ENCODE measurements at places on chromosomes 7 and 10.
A peak's percentile ranks its signal among the peaks of the same experiment; 100 is the strongest.

GRCh38 chr10:43867113-43867512 lies 218.4 kb upstream of the ZNF32 start:
- DNase-seq = no peak

DNA sequence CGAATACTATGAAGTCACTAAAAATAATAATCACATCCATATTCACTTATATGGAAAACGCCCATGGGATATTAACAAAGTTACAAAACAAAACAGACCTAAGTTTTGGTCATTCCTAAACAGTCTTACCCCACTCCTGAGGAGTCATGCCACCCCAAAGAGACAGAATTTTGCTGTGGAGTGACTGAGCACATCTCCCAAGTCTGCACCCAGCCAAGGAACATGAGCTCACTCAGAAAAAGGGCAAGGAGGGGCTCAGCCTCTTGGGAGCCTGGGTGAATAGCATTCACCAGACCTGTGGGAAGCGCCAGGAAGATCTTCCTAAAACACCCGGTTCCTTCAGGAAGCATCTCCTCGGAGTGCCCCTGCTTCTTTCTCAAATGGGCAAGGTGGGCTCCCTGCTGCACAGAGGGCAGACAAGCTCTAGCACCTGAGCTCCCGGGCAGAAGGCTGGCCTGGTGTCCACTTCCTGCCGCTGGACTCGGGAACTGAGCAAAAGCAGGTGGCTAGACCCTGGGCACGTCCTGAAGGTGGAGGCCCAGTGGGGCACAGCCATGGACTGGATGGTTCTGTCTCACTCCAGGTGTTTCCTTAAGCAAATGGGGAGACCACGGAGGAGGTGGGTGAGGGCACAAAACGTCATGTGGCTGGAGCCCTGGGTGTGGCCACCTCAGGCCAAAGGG lies 31.0 kb downstream of the TNS3 start:
- no peak for DNase-seq

- peak; percentile 65 for DNase-seq
These were observed 1.4 kb downstream of the TRA2A start for GRCh38 chr7:23530405-23530804.

GRCh38 chr10:7558036-7558435 lies 108.7 kb downstream of the ITIH5 start:
- no peak for DNase-seq

DNA sequence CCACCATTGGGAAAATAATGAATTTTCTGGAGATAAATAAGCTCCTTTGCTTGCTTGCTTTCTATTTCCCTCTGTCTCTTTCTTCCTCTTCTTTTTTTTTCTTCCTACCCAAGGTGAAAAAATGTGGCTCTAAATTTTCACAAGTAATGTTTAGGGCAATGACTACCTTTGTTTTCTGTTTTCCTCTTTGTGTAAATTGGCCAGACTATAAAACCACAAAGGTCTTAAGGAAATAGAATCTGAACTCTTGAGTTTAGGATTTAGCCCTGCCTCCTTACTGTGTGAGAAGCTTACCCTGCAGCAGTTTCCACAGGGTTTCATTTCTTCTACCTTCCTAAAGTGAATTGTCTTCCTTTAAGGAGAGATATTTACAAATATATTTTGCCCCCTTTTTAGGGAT lies 330.4 kb downstream of the ARL4A start:
- no peak for DNase-seq

DNA sequence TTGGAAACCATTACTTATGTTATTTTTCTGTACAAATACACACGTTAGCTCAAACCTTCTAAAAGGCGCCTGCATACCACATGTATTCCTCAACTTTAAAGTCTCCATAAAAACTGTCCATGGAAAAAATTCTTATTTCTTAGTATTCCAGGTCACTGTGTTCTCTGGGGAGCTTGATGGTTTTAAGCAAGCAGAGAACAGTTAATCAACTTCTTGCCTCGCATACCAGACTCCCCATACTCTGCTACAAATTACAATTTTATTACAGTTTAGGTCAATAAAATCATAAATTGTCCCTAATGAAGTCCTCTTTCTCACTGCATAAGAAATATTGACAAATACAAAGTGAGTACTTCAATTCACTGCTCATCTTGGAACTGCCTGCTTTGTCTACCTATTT lies 77.0 kb upstream of the GPR22 start:
- no peak for DNase-seq

DNA sequence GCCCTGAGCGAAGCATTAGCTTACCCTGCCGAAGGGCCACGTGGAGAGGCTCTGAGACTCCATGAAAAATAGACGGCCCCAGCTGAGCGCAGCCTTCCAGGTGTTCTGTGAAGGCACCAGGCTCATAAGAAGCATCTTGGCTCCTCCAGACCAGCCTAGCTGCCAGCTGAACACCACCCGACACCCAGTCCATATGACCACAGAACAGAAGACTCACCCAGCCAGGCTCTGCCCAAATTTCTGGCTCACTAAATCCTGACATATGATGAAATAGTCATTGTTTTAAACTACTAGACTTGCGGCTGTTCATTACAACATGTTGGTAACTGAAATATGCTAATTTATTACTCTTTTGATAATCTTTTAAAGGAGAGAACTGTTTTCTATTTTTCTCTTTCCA lies 99.5 kb upstream of the ABI1 start:
- DNase-seq = no peak

- no peak for DNase-seq
These were observed 118.6 kb upstream of the RET start for GRCh38 chr10:42958142-42958868.

DNA sequence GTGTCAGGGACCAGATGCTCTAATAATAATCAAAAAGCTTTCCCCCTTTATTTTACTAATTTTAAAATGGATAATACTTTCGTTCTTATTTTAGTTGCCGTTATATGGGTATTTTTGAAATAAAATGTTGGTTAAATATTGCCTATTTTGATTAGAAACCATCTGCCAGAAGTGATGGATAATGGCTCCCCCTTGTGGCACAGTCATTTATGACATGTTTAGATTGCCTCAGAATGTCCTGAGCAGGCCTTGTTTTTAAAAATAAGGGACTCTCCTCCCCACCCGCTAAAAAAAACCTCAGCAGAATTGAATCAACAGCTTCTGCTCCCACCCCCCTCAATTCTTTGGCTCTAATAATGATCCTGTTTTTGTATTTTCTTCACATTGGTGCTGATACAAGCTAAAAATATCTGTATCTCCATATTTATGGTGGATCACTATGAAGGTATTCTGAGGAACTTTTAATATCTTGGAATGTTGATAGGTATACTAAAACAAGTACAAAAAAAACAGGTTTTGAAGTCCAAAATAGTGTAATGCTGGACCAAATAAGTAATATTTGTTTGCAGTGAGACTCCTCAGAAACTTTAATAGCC lies 38.8 kb downstream of the TMEM60 start:
- DNase-seq = peak; percentile 57

DNA sequence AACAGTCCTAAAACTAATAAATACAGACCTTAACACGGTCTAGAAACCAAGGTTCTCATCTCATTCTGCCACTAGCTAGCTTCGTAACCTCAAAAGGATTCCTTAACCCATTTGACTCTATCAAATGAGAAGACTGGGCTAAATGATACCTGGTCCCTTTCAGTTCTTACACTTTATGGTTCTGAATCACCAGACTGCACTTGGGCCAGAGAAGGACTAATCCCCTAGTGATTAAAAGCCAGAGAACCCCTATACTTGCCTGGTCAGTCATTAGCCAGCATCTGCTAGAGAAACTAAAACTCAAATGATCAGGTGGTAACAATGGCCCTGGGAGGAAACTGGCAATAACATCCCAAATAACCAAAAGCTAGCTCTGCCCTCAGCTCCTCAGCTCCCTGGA lies 16.8 kb downstream of the TMEM243 start:
- DNase-seq = no peak

GRCh38 chr7:108441392-108441955 lies 14.8 kb downstream of the NRCAM start:
- no peak for DNase-seq

DNA sequence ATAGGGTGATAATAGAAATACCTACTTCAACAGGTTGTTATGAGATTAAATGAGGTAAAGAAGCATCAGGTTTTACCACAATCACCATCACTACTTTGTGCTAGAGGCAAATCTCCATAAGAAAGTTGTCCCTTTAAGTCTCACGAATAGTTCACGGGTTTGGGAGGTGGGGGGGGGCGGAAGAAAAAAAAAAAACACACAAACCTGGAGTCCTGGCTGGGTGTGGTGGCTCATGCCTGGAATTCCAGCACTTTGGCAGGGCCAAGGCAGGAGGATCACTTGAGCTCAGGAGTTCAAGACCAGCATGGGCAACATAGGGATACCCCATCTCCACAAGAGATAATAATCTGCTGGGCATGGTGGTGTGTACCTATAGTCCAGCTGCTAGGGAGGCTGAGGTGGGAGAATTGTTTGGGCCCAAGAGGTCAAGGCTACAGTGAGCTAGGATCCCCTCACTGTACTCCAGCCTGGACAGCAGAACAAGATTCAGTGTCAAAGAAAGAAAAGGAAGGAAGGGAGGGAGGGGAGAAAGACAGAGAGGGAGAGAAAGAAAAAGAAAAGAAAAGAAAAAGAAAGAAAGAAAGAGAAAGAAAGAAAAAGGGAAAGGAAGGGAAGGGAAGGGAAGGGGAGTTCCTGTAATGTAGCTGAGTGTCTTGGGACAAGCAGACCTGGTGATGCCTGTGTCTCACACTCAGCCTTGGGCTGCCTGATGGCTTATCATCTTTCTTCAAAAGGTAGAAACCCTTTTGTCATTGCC lies 231.4 kb downstream of the CREB5 start:
- DNase-seq = no peak

- DNase-seq = no peak
These were observed 105.6 kb downstream of the AHR start for GRCh38 chr7:17404006-17404405.

- no peak for DNase-seq
These were observed 13.4 kb downstream of the NOC3L start for GRCh38 chr10:94349327-94349726.

DNA sequence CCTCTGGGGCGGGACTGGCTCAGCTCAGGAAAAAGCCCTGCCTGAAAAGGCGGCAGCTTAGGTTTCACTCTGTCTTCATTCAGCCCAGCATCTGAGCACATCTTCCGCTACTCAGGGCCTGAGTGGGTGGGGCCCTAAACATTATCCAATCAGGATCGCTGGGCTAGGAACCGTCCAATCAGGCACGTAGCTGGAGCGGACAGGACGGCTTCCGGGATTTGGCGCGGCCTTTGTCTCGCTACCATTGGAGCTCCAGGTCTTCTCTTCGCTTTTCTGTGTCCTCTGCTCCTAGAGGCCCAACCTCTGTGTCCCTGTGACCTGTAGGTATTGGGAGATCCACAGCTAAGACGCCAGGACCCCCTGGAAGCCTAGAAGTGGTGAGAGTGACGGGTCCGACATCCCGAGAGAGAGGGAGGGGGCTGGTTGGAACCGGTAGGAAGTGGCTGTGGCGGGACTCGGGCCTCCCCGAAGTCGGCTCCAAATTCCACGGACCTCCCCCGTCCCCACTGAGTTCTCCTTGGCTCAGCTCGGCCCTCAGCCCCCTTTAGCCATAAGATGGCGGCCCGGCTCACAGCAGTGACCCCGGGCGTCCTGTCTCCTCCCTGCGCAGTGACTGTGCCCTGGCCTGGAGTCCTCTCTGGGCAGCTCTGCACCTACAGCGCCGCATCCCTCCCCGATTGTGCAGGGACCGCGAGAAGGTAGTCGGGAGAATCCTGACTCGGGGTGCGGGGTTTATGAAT lies 99.1 kb downstream of the ZNF680 start:
- peak; percentile 19 for DNase-seq

DNA sequence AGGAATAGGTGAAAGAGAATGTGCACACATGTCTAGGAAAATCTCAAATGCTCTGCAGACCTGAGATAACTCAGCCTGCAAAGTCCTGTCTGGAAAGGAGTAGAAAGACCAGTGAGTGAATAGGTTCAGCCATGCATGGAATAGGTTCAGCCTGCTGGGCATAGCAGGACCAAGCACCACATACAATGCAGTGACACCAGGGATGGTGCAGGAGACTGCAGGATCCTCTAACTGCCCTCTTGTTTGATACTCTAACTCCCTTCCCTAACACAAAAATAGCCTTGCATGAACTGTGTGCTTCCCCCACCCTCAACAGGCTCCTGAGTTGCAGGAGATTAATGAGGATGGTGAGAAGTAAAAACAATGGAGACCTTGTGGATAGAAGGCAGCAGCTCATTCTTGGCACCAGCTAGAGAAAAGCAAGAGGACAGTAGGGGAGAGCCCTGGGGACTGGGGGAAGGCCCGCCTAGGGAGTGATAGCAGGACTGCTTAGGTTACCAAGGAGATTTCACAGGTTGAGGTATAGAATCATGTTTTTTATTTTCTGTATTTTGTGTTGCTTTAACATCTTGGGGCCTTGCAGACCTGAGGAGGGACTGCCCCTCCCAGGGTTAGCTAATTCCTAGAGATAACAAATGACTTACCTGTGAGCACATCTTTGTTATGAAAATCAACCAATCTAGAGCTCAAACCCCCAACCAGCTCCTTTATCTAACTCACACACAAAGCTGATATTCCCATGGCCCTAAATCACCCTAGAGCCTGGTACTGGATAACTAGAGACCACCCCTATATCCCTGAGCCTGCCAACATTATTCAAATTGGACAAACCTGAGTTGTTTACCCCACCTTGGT lies 187.8 kb downstream of the PLPP4 start:
- no peak for DNase-seq

DNA sequence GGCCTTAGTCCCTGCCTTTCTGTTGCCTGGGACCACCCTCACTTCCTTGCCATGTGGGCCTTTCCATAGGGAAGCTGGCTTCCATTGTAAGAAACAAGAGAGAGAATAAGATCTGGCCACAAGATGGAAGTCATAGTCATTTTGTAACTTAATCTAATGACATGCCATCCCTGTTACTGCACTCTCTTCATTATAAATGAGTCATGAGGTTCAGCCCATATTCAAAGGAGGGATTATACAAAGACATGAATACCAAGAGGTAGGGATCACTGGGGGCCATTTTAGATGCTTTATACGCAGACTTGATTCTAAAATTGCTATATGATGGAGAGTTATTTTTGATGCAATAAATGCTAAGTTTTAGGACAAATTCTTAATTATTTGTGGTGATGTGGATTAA lies 75.2 kb upstream of the CELF2 start:
- no peak for DNase-seq

DNA sequence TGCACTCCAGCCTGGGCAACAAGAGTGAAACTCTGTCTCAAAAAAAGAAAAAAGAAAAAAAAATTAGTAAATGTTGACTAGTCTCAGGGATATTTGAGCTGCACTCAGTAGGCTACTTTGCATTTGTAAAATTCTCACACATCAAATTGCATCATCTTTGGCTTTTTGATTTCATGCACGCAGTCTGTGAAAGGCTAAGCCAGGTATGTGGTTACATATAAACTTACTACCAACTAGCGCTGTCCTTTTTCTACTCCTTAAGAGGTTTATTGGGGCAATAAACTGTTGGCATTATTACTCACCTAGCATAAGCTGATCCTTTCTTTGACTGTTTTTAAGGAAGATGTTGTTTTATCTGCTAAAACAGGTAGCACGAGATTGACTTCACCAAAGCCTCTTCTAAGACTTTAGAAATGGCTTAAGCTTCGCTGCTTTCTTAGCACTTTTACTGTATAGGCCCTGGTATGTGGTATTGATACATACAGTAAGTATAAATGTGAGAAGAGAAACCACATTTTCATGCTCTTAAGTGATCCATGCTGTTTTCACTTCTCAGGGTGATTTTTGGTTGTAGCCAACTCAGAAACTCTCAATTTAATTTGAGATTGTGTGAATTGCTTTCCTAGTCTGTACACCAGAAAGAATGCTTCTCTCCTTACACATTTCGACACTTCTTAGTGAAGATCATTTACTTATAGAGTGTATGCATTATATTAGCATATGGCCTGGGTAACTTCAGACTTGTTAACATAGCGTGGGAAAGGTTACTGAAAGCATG lies 323.9 kb downstream of the AUTS2 start:
- no peak for DNase-seq

Measured in CD4-positive, alpha-beta T cell treated with Interleukin-15 for 1 hour (primary cell).